ENCODE measurements at places on chromosomes 2 and 18.

- no peak for DNase-seq
Observed at GRCh38 chr2:221097568-221097915, 474.6 kb downstream of the EPHA4 start.

DNA sequence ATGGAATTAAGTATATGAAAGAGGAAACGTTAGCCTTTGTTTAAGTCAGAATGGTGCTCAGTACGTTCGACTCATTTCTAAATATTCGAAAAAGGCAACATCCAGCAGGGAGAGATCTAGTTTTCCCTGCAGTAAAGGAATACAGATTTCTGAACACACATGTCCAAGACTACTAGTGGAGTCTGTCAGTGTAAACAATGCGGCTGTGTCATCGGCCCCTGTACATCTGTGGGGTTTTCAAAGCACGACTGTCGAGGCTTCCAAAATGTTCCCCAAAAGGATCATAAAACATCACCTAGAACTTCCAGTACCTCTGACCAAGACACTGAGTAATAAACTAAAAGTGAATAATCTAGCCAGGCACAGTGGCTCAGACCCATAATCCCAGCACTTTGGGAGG is 112.8 kb downstream of the ZNF516 start:
- no peak for DNase-seq

DNA sequence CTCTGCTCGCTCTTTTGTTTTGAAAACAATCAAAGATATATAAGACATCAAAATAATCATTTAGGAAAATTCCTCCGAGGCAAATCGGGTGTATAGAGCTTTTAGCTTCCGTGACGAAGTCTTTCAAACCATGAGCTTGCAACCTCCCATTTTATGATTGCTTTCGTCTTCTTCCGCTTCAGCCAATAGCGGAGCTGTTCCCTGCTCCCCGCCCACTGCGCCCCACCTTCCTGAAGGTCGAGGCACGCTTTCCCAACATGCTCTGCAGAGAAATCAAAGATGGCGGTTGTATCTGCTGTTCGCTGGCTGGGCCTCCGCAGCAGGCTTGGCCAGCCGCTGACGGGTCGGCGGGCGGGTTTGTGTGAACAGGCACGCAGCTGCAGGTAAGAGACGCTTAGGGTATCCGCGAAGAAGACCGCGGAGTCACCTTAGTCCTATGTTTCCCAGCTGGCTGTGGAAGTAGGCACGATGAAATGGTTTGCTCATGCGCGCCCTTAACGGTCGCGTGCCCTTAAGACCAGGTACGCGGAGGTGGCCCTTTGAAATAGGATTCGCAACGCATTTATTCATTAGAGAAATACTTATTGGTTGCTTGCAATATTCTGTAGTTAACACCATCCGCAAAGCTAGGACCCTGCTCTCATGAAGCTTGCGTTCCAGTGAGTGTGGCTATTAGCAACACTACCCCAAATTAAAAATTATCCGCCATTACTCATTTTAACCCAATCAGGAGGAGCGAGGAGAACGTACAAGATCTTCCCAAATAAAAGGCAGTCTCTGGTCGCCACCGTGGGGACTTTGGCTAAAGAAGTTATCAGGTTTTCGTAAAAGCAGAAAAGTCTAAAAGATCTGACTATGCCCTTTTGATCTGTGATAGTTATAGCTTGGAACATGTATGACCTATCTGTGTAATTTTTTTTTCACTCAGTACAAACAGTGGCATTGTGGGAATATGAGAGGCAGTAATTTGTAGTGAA is at the start of gene PTCD3:
PTCD3 (plus strand) TSS at position 267 of the 977 bp plus-strand sequence; CDS start at position 280, 13 bp downstream.
- DNase-seq, result peak; percentile 95

- DNase-seq, result no peak
Observed at GRCh38 chr18:53790786-53791185, 433.7 kb downstream of the MBD2 start.

DNA sequence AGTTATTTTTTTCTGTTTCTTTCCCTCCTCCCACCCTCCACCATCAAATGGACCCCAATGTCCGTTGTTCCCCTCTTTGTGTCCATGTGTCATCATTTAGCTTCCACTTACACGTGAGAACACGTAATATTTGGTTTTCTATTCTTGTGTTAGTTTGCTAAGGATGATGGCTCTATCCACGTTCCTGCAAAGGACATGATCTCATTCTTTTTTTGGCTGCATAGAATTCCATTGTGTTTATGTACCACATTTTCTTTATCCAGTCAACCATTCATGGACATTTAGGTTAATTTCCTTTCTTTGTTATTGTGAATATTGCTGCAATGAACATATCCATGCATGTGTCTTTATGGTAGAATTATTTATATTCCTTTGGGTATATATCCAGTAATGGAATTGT is 91.3 kb upstream of the TNP1 start:
- DNase-seq, result no peak

DNA sequence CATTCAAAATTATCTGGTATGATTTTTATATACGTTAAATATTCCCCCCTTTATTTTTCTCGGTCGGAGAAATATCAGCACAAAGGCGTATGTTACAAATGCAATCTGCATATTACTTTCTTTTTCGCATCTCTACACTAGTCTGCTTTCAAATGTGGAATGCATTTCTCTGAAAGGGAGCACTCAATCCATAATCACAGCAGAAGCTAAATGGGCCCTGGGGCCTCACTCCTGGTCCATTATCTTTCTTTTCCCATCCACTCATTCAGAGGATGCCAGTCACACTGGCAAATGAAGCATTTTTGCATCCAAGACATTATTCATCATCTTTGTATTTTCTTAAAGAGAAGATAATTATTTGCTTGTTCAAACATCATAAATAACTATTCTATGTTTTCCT is 295.2 kb upstream of the LRP1B start:
- no peak for DNase-seq

GRCh38 chr2:28566521-28567041 is 70.7 kb downstream of the PLB1 start:
- DNase-seq, result peak; percentile 65

DNA sequence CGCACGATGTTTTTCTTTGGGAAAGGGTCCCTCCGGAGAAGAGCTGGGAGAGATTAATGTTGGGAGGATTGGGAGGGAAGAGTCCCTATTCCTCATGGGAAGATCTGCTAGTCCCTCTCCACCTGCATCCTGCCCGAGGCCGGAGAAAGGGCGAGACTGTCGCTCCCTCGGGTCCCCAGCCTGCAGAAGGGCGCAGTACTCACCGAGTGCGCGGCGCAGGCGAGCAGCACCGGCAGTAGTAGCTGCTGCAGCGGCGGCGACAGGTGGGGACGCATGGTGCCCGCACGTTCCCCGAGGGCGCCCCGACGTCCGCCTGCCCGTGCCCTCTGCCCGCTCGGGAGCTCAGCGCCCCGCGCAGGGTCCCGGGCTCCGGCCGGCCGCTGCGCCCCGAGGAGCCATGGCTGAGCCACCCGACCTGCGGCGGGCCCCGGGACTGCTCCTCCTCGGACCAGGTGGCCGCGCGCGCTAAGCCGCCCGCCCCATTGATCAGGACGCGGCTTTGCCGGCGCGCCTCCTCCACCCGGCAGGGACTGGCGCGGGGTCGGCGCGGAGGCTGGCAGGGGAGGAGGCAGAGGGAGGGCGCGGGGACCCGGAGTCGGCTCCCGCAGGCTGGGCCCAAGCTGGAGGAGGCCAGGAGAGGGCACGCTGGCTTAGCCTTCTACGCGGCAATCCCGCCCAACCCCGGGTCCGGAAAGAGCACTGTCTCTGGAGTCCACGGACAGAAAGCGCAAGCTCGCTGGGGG is at the start of gene SCTR:
SCTR (minus strand) TSS at position 532 of the 743 bp plus-strand sequence; CDS start at position 275, 257 bp downstream.
- no peak for DNase-seq

GRCh38 chr2:221203125-221203524 is 369.0 kb downstream of the EPHA4 start:
- DNase-seq, result peak; percentile 6

- DNase-seq, result no peak
Observed at GRCh38 chr2:169018390-169018789, 12.7 kb downstream of the ABCB11 start.

- DNase-seq, result no peak
Observed at GRCh38 chr2:97900806-97901205, 94.9 kb downstream of the TMEM131 start.

GRCh38 chr18:22817844-22818243 is 115.3 kb upstream of the RBBP8 start:
- no peak for DNase-seq

DNA sequence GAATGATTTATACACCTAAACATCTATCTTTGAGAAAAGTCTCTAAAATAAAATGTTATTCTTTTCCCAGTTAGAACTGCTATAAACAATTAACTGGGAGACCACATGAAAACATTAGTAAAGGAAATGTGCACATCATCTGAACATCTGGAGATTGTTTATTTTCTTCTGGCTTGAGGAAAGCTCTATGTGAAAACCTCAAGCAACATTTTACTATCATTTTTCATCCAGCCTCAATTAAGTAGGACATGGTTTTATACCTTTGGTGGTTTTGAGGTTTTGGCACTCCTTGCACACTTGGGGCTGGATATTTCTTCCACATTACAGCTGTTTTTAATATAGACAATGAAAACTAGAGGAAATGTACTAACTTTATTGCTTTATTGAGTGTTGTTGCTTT is 609.5 kb upstream of the SLC8A1 start:
- DNase-seq, result no peak

DNA sequence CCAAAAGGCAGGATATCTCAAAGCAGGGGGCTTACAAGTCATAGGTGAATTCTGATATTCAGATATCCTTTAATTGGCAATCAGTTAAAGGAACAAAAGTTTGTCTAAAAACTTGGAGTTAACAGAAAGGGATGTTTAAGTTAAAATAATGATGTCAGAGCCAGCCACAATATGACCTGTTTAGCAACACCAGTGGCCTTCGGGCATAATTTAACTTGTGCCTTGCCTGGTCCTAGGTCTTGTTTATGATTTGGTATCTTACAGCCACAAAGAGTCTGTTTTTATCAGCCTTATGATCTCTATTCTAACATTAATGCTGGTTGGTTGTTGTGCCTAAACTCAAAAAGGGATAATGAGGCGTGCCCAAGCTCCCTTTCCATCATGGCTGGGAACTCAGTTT is 252.9 kb downstream of the RNF152 start:
- no peak for DNase-seq

- peak; percentile 2 for DNase-seq
Observed at GRCh38 chr2:189142893-189143759, 36.4 kb downstream of the COL5A2 start.

GRCh38 chr2:101330253-101330933 is 21.9 kb upstream of the RNF149 start:
- DNase-seq, result no peak

DNA sequence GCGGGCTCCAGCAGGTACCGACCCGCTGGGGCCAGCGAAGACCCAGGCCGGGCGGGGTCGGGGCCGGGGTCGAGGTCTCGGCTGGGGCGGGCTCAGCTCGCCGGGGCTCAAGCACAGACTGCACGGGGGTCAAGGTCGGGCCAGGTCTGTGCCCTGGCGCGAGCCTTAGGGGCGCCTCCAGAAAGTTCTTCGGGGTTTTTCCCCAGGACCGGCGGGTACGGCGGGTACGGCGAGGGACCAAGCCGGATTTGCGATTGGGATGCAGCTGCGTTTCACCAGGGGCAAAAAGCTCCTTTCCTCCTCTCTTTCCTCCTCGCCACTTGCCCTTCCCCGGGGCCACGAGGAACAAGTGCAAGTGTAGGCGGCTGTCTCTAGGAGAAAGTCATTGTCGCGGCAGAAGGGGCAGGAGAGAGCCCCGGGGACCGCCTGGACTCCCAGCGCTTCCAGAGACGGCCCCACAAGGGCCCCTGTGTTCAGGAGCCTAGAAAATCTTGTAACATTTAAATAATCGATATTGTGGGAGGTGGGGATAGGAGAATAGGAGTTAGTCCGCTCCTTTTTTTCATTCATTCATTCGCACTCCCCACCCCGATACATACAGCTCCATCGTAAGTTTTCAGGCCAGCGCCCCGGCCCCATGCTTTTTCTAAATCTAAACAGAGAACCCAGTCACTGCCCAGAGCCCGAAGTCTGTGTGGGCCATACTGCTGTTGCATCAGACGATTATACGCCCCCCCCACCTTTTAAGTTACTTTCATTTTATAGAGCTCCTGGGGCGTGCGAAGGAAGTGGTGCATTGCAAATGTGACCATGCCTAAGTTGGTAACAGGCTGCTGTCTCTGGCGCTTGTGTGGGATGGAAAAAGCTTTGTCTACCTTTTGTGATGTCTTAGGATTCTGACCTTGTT is 679 bp downstream of the PMAIP1 start:
- DNase-seq, result peak; percentile 36

DNA sequence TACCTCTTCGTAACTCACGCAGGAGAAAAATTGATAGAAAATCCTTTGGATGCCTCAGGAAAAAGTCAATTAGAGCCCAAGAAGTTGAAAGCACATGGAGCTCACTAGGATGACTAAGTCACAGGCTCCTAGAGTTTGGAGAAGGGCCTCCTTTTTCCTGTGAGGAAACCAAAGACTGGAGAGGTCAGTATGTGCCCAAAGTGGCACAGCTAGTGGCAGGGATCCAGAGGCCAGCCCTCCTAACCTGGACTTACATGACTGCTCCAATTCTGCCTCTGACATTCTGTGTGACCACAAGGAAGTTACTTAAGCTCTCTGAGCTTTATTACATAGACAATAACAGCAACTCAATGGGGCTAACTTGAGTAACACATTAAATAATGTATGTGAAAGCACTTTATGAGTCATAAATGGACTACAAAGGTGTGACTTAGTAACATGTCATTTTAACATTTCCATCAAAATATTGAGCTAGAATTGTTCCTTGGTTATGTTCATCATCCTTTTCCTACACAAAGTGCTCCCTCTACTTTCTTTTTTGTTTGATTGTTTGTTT is 91.6 kb downstream of the DHRS9 start:
- no peak for DNase-seq

DNA sequence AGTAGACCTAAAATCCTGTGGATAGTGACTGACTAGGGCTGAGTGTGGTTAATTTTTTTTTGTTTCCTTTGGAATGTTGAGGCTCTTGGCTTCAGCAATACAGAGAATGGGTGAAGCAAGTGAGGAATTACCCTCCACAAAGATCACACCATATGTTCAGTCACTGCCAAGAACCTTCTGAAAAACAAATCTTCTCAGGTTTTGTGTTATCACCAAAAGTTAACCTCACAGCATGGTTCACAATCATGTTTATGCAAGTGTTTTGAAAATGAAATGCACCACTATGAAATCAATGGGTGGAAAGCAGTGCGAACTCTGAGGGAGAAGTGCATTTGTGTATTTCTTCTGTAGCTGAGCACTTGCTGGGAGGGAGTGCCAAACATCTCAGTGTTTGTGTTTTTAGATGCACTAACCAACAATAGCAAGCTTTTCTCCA is 44.4 kb downstream of the SPATS2L start:
- DNase-seq, result no peak

GRCh38 chr18:36066686-36067054 is 689 bp downstream of the RPRD1A start:
- DNase-seq, result no peak

DNA sequence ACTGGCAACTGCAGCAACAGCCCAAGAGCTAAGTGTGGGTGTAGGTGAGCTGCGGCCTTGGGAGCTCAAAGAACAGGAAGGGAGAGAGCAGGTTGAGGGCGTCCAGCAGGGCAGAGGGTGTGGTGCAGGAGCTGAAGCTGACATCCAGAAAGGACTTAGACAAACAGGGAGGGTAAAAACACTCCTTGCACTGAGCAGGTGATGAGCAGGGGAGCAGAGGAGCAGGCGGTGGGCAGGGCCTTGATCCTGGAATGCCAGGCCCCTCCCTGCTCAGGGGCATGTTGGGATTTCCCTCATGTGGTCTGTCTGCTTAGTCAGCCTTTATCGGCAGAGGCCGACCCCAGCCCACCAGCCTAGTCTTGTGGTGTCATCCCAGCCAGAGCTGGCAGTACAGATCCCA is 63.6 kb downstream of the VSNL1 start:
- DNase-seq, result no peak

Data from NCI-H2029 (cell line).